ENCODE measurements at places on chromosomes 6 and 20.

DNA sequence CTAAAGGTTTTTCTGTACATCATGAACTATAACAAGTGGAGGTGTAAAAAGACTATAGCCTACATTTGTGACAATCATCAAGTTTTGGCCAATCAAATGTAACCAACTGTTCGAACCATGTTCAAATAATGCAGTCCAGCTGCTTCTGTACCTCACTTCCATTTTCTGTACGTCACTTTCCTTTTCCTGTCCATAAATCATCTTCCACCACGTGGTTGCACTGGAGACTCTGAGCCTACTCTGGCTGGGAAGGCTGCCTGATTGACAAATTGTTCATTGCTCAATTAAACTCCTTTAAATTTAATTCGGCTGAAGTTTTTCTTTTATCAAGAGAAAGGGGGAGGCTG, 270.4 kb upstream of the JARID2 start:
- DNase-seq: peak; percentile 38

DNA sequence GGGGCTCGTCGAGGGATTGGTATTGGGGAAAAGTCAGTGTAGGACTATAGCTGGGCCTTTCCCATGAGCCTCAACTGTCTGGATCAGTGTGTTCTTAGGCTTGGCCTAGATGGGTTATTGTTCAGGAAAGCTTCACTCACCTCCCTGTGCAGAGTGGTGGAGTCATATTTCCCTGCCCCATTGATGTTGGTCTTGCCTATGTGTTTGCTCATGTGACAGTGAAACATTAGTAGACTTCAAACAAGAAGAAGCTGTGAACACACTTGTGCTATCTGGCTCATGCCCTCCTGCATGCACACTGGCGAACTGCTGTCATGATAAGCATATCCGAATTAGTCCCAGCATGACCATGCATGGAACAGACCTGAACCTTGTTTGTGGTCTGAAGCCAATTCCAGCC, 171.1 kb downstream of the DHX35 start:
- DNase-seq: no peak

DNA sequence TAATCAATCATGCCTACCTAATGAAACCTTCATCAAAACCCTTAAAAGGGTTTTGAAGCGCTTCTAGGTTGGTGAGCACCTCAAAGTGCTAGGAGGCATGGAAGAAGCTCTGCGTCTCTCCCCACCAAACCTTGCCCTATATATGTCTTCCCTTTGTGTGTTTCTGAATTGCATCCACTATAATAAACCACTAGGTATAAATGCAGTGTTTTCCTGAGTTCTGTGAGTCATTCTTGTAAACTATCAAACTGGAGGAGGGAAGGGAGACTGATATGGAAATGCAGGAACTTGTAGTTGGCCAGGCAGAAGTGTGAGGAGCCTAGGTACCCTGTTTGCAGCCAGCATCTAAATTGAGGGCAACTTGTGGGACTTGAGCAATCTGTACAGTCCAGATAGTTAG, 698.8 kb downstream of the DOK5 start:
- DNase-seq: no peak

DNA sequence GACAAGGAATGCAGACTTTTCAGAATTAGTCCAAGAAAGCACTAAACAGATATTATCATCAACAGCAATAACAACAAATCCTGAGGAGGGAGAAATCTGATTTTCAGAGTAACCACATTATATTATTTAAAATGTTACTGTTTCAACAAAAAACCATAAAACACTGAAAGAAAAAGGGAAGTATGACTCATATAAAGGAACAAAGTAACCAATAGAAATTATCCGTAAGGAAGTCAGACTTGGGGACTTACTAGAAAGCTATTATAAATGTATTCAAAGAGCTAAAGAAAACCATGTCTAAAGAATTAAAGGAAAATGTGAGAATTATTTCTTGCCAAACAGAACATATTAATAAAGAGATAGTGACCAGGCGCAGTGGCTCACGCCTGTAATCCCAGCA, 98.1 kb downstream of the MYLK4 start:
- DNase-seq: no peak

- no peak for DNase-seq
Observed at GRCh38 chr6:12148317-12148801, 136.2 kb downstream of the HIVEP1 start.

DNA sequence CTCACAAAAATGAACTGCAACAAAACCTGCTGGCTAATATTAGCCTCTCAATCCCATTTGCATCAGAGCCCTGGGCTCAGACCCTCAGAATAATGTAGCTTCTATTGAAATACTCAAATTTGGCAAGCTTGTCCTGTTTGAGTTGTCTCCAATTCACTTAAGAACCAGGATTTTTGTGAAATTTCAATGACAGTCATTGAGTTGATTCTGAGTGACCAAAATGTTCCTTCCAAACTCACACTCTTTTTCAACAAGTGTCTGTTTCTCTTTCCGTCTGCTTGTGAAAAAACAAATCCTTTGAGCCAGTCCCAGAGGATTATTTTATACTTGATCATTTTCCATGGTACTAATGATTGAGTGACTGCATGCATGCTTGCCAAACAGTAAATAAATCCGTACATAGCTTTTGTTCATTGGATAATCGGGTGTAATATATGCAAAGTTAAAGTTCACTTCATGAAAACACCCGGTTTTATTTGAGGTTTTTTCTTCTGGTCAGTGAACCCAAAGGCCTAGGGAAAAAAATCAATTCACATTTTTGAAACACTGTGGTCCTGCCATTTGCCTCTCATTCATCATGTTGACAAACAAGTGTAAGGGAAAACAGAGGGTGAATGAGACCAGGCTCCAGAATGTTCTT, 16.4 kb upstream of the SLC22A2 start:
- no peak for DNase-seq

DNA sequence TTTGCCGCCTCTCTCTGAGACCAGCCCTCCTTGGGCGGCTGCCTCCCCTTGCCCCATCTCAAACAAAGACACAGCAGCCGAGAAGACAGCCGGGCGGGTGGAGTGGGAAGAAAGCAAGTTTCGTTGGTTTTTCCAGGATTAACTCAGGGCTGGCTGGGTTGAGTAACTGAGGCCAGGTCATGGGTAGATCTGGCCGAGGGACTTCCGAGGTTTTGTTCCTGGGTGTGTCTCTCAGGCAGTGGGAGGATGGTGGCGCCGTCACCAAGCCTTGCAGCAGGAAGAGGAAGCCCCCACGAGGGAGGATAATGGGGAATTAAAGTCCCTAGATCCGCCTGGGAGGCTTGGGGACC, 167.2 kb downstream of the TTLL2 start:
- DNase-seq: no peak

DNA sequence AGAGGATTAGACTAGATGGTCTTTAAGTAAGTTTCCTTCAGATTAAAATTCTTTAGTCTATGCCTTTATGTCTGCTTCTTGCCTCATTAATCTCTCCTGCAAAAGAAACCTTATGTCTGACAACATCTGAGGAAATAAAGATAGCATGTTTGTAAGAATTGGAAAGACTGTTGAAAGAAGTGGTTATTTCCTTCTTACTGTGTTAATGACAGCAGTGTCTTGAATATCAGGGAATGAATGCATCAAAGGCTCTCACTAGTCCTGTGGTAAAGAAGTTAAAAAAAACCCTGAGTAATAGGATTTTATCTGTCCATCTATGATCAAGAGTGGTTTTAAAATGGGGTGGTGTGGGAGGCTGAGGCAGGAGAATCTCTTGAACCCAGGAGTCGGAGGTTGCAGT, 302.0 kb downstream of the PRL start:
- DNase-seq: no peak

DNA sequence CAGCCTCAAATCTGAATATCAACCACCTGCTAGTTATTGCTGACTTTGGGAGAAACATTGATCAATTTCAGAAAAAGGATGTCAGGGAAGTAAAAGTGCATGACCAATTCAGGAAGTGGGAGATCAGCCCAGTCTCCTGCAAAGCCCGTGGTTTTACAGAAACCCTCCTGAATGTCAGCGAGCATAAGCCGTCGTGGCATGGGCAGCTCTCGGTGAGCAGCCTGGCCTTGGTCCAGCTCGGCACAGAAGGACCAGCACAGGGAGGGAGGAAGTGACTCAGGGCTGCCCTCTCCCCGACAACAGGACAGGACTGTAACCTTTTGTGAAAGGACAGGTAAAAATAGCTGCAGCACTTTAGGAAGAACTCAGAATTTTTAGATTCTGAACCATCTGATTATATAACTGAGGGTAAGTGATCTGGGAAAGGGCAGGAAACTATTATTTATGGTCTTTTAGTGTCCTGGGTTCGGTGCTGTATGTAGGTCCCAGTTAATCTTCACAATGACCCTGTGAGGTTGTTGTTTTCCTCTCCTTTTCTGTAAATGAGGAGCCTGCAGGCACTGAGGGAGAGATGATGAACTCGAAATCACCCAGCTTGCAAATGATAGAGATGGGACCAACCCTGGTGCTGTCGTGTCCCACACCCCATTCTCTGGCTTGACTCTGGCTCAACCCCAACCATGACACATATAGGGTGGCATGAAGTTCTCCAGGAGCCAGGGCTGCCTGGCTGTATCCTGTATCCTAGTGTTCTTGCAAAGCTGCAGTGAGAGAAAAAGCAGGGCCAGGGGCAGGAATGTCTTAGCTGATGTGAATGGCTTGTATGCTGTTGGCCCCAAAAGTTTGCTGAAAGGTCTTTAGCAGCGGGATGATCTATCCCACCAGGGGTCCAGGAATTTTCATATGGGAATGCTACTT, 37.6 kb downstream of the NRN1 start:
- no peak for DNase-seq

GRCh38 chr20:40160097-40160550, 528.9 kb downstream of the MAFB start:
- DNase-seq: peak; percentile 78

DNA sequence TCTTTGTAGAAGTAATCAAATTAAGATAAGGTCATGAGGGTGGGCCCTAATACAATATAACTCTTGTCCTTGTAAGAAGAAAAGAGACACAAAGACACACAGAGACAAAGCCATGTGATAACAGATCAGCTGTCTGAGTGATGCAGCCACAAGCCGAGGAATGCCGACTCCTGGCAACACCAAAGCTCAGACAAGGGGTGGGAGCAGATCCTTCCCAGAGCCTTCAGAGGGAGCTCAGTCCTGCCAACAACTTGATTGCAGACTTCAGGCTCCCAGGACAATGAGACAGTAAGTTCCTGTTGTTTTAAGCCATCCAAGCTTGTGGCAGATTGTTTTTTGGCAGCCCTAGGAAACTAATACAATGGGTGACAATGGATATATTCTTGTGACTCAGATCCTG, 325.0 kb upstream of the AGPAT4 start:
- no peak for DNase-seq

DNA sequence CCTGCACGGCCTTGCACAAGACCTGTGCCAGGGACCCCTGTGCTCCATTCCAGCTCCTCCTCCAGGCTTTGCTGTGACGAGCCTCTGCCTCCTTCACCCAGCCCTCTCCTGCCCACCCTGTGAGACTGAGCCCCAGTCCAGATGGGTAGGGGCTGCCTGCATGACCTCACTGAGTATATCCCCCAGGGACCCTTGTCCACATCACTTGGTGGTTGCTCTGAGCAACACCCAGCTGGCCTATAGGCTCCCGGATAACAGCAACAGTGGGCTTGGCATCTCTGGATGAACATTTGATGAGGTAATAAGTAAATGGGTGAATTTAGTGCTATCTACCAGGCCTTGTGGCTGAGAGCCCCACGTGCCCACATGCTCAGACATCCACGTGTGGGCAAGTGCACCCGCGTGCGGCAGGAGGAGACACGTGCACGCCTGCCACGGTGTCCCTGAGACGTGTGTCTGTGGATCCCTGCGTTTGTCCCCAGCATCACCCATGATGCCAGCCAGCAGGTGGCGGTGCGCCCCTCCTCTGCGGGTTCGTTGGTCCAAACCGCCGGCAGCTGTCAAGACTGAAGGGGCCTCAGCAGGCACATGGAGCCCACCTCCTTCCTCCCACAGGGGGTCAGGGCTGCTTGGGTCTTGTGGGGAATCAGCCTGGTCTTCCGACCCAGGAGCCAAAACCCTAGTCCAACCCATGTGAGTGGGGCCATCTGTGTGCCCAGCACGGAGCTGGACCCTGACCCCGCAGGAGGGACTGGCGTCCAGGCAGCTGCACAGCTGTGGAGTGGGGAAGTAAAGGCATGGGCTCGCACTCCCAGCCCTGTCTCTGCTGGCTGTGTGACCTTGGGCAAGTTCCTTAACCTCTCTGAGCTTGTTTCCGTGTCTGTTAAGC, 45.9 kb downstream of the FGD2 start:
- DNase-seq: peak; percentile 87

DNA sequence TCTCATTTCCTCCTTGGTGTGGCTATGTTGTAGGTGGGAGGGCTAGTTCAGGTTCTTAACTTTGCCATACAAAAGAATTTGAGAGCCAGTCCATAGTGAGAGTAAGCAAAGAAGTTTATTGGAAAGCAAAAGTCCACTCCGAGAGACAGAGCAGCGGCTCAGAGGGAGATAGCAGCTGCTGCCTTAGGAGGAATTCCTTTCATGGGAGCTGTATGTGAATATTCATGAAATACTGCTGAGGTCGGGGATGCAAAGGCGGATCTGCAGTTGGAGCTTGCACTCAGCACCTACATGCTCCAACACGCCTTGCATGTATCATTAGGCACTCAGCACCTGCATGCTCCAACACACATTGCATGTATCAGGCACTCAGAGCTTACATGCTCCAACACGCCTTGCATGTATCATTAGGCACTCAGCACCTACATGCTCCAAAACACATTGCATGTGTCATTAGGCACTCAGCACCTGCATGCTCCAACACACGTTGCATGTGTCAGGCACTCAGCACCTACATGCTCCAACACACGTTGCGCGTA, 54.9 kb downstream of the CDH4 start:
- DNase-seq: no peak

- peak; percentile 13 for DNase-seq
Observed at GRCh38 chr6:165849534-165850430, 186.7 kb upstream of the PDE10A start.

GRCh38 chr6:158330016-158330415, 17.8 kb downstream of the TULP4 start:
- no peak for DNase-seq

GRCh38 chr6:34350934-34351217, 41.6 kb downstream of the NUDT3 start:
- DNase-seq: no peak

- DNase-seq: no peak
Observed at GRCh38 chr6:50361641-50362331, 312.1 kb upstream of the DEFB112 start.

- DNase-seq: no peak
Observed at GRCh38 chr6:24848461-24848860, 49.7 kb upstream of the ARMH2 start.

- no peak for DNase-seq
Observed at GRCh38 chr6:31576897-31577578, 1.7 kb downstream of the TNF start.

- DNase-seq: no peak
Observed at GRCh38 chr20:62433658-62434497, 6.5 kb upstream of the RBBP8NL start.
